ENCODE measurements at places on chromosomes 4 and X.

DNA sequence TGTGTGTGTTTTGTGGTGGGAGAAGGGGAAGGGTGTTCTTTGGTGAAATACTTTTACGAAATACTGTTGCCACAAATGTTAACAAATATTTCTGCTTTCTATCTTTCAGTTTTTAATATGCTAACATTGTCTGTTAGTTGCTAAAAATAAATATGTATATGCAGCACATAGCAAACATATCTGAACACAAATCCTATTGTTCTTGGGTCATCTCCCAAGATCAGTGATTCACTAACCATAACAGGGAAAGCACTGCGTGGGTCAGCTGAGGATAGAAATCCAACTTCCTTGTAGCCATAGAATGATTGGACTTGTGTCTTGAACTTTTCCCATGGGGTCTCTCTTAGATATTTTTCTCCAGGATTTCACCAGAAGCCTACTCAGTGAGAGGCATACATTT lies 250.3 kb upstream of the FAM47A start:
- no peak for DNase-seq

GRCh38 chrX:41665686-41666085 lies 23.1 kb upstream of the GPR34 start:
- no peak for DNase-seq

DNA sequence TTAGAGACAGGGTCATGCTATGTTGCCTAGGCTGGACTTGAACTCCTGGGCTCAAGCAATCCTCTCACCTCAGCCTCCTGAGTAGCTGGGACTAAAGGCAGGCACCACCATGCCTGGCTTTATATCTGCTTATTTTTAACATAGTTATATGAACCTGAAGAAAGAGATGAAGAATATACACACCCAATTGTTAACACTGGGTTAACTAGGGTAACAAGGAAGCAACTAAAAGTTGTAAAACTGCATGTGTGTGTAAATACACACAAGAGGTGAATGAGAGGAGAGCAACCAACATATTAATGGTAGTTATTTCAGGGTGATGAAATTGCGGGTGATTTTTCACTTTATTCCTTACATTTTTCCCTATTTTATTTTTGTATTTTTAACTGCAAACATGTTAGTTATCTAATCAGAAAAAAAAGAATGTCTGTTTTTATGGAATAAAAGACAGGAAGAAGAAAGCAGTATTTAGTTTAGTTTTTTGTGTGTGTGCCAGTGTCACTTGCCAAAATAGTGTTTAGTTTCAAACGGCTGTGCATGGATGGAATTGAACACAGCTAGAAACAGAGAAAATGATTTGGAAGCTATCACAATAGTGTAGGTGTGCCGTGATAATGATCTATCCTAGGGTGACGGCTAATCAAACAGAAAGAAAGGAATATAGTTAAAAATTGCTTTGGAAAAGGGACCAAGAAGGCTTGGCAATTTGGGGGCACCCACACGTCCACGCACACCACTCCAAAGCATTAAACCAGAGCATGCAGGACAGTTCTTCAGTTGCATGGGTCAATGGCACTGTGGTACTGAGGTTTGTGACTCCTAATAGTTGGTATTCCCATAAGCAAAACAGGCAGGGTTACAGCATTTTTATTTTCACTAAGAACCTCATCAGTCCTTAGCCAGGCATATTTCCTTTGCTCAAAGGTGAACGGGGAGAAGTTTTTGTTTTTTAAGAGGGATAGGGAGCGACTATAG lies 89.1 kb upstream of the KLHL13 start:
- no peak for DNase-seq

DNA sequence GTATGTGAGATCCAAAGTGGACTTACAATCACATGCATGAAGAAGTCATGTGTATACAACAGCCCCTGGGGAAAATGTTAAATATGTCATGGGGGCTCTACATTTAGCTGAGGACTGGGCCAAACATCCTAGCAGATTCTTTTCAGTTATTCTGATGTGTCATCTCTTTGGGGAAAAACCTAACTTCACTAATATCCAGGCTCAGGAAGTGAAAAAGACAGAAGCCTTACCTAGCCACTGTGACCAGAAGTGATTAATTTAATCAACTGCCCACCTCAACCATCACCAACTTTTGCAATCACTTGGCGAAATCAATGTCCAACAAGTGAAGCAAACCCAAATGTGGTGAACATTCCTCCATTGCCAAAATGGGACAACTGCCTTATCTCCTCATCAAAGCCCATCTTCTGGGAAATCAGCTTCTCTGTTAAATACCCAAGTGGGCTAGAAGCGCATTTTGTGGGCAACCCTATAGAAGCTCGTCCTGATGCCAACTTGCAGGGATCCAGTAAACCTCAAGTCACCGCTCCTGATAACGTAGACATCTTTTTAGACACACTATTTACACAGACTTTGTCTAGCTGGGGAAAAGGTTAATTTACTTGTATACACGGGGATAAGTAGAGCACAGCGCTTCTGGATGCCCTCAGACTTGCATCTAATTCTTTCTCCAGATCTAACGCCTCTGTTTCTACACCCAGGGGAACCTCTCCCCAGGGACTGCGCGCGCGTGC lies 1.4 kb upstream of the HHIP start:
- DNase-seq: no peak

DNA sequence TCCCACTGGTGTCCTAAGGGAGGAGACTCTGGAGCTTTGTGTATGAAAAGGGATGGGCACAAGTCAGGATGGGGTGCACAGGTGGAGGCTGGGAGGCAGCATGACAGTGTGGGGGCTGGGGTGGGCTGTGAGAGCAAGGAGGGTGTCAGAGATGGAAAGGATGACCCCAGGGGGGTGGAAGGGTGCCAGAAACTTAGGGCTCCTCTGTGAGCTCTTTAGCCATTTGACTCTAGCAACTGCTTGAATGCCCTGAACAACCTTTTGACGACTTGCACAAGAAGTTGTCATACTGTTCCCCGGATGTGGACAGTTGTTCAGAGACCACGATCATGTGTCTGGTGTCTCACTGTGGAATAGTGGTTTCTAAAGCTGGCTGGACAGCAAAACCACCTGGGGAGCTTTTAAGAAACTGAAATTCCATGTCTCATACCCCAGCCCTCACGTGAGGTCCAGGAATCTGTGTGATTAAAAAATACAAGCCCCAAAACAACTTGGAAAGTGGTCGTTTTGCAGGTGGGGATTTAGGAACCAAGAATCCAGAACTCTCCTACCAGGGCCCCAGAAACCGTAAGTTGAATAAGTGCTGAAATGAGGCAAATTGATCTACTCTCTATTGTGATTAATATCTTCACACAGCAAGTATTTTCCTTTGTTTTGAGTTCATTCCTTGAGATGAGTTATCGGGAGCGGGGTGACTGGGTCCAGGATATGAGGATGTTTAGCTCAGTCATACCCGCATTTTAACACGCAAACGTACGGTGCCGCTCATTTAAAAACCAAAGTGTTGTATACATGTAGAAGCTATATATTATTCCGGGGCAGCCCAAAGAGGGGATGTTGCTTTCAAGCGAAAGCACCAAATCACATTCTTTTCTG lies 3.4 kb downstream of the RHOH start:
- no peak for DNase-seq

- no peak for DNase-seq
Observed at GRCh38 chr4:31230594-31230993, 510.4 kb downstream of the PCDH7 start.

- DNase-seq: no peak
Observed at GRCh38 chrX:52558140-52558539, 41.3 kb upstream of the XAGE1B start.

DNA sequence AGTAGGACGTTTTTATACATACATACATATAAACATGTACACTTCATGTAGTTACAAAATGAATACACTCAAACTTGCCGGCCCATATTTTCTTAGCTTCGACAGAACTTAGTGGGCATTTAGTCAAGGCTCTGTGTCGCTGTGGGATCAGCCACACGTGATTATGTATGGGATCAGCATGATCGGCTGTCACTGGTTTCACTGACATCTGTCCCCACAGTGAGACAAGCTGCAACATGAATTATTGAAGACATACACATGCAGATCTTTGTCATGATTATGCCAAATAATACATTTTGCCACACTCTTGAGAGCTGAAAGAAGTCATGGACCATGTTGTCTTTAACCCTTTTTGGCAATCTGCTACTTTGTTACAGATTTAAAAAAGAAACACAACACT lies 38.2 kb upstream of the NAA11 start:
- DNase-seq: no peak

- DNase-seq: no peak
Observed at GRCh38 chr4:6194458-6195195, 5.7 kb downstream of the JAKMIP1 start.

DNA sequence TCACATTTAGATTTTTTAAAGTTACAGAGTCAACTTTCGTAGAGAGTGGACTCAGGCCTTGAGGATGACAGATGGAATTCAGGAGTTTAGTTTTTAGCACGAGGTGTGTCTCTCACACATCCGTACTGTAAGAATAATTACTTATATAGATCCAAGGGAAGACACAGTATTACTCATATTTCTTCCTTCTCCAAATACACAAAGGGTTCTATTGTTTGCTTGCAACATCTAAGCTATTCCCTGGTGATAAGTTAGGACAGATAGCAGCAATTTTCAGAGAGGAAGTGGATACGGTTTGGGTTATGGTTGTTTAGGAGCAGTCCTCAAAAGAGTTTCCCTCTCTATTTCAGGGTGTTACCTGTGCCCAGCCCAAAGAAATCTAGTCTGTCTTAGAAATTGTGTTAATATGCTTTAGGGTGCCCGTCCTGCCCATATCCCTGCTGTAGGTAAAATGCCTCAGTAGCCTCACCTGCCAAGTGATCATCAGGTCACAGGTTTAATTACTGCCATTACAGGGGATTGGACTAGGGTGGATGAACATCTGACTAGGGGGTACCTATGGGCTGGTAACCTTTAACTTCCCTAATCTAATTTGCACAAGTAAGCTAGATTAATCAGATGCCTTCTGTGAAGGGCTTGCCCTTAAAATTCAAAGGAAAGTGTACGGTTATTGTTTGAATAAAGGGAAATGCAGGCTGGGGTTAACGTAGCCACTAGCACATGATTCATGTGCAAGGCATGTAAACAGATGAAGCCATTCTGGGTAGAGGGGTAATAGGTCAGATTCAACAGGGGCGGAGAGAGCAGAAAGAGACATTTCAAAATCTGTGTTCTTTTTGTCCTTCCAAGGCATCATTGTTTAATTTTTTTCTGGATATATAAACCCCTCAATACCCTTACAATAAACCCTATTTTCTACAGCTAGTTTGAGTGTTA lies 8.7 kb upstream of the PPP3CA start:
- DNase-seq: no peak

- DNase-seq: no peak
Observed at GRCh38 chr4:128556756-128557155, 252.7 kb upstream of the JADE1 start.

GRCh38 chr4:184688005-184688404 lies 38.5 kb downstream of the PRIMPOL start:
- DNase-seq: no peak

GRCh38 chr4:142331132-142331531 lies 515.0 kb downstream of the INPP4B start:
- DNase-seq: no peak

DNA sequence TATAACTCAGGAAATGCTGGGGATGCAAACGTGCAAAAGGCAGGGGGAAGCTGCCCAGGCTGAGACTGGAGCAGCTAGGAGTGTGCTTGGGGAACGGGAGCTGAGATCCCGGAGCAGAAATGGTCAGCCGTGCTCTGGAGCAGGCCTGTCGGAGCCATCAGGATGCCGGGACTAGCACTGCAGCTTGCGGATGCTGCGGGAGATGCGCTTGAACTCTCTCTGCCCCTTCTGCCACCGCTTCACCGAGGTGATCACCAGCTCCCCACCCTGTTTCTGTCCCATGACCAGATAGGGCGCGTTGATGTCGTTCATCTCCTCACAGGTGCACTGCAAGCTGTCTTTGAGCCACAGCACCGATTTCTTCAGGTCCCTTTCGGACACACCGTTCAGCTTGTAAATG lies 7.6 kb downstream of the SFRP2 start:
- DNase-seq: no peak

- DNase-seq: no peak
Observed at GRCh38 chr4:185810746-185811508, 1.1 kb downstream of the SORBS2 start.

DNA sequence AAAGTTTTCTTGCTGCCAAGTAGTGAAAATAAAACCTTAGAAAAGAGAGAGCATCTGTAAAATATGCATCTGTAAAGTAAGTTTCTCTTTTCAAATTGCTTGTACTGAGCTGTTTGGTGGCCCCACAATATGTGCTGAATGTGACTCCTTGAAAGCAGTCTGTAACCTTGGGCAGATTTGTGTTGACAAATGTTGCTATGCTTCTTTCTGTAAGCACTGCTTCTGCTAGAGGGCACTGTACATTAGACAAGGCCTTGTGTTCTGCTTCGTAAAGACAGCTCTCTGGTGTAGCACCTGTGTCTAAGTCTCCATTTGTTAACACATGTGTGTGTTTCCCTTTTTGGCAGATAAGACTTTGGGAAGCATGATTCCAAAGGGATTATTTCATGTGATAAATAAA lies 56.6 kb upstream of the NRK start:
- no peak for DNase-seq

DNA sequence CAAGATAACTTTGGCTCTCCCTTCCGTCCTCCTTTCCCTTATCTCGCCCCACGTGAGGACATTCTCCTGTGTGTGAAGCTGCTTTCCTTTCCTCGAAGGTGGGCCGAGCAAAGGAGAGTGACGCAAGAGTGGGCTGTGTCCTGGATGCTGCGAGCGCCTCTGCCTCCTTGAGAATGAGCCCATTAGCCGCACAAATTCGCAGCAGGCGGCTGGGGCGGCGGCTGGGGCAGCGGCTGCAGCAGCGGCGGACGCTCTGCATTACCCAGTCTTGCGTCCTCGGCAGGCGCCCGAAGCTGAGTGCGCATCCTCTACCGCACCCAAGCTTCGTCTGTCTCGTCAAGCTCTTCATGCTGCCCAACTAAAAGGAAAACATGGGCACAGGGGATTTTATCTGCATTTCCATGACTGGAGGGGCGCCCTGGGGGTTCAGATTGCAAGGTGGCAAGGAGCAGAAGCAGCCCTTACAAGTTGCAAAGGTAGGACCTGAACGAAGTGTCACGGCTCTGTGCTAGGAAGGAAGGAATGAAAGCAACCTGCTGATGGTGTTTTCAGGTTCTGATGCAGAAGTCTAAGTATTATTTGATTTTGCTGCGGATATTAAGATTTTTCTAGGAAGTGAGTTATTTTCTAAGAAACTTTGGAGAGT lies at the start of gene SYNPO2:
TSS of gene SYNPO2 (plus strand) at position 189 of the 646 bp plus-strand sequence. CDS start at position 372, 183 bp downstream.
- DNase-seq: no peak

DNA sequence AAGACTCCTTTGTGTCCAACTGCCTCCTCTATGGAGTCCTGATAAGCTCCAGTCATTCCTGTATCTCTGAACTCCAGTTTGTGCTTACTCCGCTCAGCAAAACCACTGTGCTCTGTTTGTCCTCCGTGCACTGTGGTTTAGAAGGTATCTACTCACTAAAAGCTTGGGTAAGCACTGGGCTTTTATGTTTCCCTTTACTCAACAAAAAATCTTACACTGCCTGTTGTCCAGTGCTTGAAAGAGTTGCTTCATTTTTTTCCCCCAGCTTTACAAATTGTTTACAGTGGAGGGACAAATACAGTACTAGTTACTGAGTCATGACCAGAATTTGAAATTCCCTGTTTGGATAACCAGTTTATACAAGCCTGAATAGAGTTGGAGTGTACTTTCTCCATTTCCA lies 545.3 kb upstream of the FAT1 start:
- DNase-seq: no peak
